Stimulated activated memory B cell treated with anti-CD40 and anti-IgM and Interleukin-4, amounts not matched to agents 10 μg/mL and 1 μg/mL and 100 μg/mL, for 72 hours (primary cell): ENCODE measurements at places on chromosomes 1 and 21.

GRCh38 chr1:224670506-224670905, 54.4 kb downstream of the CNIH3 start:
- ATAC-seq: no peak

- no peak for ATAC-seq
Observed at GRCh38 chr1:88655685-88656299, 28.3 kb upstream of the PKN2 start.

DNA sequence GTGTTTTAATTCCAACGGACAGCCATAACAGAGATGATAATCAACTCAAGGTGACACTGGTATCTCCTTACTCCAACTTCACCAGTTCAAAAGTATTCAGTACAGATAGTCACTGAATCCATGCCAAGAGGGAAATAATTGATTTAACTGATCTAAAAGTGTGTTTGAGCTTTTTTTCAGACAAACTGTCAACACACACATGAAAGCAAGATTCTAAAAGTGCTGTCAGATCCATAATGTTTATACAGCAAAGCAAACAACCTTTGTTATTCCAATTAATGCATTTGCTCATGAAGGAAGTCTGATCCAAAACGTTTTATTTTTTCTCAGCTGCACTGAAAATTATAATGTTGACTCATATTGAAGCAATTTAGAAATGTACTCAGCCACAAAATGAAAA, 5.9 kb upstream of the PRKAA2 start:
- ATAC-seq: no peak

- ATAC-seq: no peak
Observed at GRCh38 chr1:213054733-213055591, 3.9 kb downstream of the RPS6KC1 start.

DNA sequence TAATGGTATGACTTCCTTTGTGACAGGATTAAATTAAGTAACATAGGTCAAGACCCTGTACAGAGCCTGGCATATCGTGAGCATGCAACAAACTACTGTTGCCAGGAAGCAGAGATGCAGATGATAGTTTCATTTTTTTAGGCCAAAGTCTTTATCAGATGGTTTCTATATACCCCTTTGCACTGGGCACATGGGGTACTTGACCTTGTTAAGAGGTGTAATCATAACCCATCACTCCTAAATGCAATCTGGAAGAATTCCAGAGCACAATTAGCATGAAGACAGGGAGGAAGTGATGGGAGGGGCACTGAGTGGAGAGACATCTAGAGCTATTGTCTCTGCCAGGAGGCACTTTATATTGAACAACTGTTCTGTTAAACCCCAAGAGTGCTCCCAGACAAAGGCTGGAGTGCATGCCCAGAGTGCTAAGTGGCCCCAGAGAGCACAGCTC, 22.1 kb downstream of the ZBTB17 start:
- no peak for ATAC-seq

DNA sequence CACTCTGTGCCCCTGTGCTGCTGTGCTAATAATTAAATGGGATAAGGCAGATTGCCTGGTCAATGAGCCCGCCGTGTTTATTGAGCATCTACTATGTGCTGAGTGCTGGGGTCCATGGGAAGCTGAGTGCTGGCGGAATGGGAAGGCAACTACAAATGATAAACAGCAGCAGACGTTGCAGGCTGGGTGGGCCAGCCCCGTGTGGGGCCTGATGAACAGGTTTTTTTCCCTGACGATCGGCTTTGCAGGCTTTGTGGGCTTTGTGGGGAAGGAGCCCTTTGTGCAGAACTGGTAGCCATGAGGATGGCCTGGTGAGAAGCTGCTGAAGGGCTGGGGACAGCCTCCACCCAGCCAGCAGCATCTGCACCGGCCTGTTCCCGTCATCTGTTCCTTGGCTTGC, 3.5 kb downstream of the PDE9A start:
- no peak for ATAC-seq

DNA sequence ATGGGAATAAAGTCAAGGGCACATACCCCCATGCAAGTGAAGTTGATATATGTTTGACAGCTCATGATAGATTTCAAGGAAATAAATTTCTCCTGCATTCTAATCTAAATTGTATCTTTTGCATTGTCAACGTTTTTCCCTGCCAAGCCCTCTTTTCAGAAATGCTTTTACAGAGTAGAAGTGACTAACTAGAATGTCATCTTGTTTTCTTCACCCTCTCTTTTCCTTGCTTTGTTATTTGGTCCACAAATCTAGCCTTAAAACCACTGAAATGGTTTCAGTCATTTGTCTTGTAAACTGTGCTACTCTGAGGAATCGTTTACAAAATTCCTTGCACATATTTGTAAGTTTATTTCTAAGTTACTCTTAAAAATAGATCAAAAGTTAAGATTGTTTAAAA, 600.8 kb upstream of the CXADR start:
- ATAC-seq: no peak

DNA sequence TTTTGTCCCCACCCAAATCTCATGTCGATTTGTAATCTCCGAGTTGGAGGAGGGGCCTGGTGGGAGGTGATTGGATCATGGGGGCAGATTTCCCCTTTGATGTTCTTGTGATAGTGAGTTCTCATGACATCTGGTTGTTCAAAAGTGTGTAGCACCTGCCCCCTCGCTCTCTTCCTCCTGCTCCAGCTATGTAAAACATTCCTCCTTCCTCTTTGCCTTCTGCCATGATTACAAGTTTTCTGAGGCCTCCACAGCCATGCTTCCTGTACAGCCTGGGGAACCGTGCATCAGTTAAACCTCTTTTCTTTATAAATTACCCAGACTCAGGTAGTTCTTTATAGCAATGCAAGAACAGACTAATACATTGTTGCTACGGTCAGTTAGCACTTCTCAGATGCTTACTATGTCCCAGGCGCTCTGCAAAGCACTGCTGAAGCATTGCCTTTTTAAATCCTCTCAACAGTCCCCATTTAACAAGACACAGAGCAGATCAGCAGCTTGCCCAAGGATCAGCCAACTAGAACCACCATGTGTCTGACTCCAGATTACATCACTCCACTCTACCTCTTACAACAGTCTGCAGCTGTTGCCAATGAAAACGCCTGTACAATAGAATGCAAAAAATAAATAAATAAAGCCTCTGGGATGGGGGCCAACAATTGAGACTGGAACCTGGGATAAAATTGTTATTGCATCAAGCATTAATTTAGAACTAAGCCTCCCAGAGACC, 52.4 kb upstream of the USP1 start:
- no peak for ATAC-seq

DNA sequence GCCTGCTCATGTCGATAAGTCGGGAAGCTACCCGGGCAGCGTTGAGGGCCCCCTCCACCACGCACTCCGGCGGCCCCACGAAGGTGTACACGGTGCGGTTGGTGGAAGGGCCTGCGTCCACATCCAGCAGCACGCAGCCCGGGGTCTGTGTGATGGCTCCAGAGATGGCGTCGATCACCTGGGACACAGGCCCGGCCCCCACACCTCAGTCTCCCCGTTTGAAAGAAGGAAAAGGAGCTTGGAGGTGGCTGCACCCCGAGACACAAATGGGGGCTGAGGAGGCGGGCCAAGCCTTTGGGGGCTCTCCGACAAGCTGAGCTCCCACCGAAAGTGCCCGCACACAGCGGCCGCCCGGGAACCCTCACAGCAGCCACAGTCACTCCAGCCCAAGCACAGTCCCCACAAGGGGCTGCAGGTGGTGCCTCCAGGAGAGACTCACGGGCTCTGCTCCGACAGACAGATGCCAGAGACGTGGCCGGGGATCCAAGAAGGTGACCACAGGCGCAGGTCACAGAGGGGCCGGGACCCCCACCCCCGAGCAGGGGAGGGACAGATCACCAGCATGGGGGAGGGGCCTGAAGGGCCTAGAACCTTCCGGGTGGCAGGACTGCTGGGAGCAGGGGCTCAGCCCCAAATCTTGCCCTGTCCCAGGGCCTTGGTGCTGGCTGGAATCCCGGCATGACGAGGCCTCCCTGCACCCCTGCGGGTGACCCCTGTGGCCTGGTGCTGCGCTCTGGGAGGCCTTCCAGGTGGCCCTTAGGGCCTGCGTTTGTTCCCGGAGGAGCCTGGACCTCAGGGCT, 1.0 kb downstream of the FTCD start:
- ATAC-seq: no peak
